ENCODE measurements at places on chromosomes 4 and X.

DNA sequence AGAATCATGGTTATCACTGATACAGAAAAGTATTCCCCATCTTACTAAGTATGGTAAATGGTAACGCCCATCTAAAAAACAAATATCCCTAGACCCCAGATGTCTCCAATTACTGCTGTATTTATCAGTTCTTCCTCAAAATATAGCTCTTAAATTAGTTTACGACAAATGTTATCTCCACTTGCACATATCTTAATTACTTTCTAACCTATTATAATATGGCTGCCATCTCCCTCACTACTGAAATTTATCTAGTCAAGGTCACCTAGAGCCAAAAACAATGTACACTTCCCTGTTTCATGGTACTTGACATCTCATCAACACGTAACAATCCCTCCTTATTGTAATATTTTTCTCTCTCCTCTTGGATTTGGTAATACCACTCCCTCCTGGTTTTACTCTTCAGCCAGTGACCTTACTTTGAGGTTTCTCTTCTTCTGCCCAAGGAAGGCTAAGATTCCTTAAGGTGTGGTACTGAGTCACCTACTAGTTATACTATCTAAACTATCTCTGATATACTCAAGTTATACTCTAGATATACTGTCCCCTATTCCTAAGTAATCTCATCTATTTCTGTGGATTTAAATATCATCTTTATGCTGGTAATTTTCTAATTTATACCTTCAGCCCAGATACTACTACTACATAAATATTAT lies 8.6 kb downstream of the LCORL start:
- no peak for DNase-seq

DNA sequence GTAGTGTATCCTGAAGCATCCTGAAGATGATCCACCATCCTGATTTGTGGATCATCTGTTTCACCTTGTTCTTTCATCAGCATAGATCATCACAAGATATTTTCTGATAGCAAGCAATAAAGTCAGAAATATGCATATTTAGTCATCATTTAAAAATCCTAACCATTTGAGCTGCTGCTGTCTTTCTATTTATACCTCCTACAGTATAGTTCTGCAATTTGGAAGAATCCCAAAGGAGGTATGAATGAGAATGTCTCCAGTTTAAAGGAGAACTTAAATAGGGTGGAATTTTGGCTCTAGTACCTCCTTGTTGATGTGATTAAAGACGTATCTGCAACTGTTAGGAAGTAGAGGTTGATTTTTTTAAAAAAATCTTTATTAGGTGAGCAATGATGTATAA lies 7.6 kb downstream of the SLC25A14 start:
- DNase-seq: no peak

DNA sequence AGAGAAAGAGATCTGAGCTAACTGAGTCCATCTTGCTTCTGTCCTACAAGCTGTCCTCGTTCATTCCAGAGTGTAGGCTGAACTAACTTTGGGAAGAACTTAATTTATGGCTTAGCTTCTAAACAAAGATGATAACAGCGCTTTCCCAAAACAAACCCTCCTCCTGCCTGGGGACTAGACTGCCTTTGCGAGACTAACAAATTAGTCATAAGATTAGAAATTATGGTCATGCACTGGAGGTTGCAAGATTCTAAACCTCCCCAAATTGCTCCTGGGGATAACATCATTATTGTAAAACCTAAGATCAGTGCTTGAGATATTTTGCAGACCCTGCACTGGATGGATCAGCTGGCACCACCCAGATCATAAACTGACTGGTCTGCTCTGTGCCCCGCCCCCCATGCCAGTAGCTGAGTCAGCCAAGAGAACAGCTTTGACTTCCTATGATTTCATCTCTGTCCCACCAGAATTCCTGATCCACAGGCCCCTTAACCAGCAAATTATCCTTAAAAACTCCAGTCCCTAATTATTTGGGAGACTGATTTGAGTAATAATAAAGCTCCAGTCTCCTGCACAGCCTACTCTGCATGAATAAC lies 883.3 kb downstream of the TRIML1 start:
- DNase-seq: no peak

- no peak for DNase-seq
Observed at GRCh38 chr4:55865228-55865806, 11.9 kb downstream of the EXOC1 start.

DNA sequence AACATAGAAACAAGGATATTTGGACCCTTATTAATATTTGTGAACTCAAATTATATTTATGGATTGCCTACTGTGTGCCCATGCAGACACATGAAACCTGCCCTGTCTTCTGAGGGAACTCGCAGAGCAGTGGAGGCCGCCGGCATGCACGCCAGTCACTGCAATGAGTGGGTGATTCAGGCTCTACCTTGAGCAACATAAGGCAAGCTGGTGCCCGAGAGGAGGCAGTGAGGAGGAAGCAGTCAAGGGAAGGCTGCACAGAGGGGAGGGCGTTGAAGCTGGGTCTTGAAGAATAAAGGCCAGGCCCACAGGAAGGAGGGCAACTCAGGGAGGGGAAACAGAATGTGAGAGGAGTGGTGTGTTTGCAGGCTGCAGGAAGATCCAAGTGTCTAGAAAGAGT lies 52.8 kb downstream of the PPEF2 start:
- DNase-seq: no peak

- no peak for DNase-seq
Observed at GRCh38 chr4:139532947-139533346, 23.1 kb downstream of the SETD7 start.

DNA sequence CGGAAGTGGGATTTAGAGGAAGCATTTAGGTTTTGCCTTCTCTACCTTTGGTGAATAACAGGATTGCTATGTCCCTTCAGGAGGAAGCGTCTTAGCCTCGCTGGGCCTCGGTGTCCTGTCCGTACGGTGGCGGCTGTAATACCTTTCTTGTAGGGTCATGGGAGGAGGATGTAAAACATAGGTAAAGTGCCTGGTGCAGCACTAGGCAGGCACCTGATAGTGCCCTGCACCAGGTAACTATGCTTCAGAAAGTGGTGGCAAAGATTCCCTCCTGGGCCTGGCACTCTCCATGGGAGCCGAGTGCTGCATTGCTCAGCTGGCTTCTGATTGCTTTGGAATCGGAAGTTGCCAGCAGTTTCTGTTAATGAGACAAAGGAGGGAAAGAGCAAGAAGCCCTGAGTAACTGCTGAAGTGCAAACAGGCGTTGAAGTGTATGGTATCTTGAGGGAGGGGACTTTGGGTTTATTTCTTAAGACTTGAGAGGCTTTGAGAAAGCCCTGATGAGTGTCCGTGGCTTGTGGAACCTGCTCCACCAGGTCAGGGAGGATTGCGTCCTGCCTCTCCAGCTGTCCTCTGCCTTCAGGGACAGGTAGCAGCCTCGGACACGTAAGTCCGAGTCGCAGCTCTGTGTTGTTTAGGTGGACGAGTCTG lies 45.8 kb downstream of the TBC1D14 start:
- no peak for DNase-seq

DNA sequence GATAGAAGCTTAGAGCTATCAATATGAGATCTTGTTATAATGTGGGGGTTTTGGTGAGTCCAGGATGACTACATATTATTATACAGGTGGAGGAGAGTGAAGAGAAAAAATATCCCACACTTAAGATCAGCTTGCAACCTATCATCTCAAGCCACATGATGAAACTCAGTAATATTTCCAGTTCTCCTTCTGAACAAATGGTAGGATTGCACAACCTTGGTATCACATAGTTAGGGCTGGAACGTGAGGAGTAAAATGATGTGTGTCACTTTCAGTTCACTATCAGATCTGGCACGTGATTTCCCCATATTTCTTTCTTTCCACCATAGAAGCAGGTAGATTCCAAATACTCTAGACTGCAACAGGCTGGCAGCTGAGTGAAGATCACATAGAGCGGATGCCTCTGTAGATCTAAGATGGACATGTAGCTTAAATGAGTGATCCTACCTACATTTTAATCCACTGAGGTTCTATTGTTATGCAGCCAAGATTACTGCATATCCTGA lies 150.6 kb upstream of the ANKRD50 start:
- DNase-seq: no peak

- DNase-seq: no peak
Observed at GRCh38 chr4:83662204-83662603, 126.3 kb downstream of the GPAT3 start.

DNA sequence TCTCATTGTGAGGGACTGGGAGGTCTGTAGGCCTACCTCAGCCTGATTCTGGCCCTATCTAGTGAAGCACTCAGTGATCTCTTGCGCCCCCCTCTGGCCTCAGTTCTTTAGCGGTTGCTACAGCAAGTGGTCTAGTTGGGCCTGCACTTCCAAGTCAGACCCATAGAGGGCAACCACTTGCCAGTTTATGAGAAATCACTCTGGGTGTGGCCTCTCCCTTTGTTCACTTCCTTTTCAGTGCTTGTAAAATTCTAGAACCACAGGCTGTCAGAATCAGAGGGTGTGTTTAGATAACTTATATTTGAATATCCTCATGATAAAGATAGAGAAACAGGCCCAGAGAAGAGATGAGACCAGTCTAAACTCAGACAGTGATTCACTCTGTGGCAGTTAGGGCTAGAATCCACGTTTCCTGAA lies 60.9 kb upstream of the LAS1L start:
- DNase-seq: peak; percentile 93

DNA sequence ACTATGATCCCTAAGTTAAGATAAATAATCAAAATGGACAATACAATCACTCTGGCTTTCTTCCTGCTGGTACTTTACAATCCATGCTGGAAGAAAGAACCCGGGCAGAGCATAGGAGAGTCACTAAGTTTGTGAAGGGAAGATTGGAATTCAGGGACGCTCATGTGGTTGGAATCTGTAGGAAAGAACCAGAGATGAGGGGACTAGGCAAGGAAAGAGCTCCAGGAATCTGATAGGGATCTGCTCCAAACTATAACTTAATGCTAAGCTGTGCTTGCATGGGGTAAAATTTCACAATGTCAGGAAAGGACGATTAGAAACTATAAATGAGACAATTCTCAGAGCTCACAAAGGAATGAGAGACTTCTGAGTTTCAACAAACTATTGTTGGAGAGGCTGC lies 167.5 kb downstream of the ADGRA3 start:
- no peak for DNase-seq

DNA sequence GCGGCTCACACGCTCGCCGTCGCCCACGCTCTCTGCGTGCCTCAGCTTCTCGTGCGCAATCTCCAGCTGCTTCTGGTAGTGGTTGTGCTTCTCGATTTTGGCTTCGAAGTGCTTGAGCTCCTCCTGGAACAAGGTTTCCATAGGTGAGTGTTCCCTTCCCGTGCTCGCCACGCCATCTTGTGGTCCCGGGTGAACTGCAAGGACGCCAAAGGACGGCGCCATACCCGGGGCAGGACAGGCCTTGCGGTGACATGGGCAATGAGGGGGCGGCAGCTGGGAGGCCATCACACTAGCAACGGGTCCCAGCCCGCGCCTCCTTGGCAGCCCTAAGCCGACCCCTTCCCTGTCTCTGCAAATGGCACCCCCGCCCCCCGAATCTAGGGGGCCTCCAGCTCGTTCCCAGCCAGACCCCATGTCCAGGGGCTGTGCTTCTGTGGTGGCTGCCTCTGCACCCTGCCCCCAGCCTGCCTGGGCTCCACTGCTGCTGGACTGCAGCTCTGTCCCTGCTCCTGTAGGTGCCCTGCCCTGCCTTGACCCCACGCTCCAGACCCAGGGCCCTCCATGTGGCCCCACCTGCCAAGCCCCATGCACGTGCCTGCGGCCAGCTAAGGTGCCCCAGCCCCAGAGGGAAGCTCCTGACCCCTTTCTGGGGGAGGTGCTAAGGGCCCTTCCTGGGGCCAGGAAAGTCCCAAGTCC lies 17.3 kb downstream of the LRPAP1 start:
- no peak for DNase-seq

DNA sequence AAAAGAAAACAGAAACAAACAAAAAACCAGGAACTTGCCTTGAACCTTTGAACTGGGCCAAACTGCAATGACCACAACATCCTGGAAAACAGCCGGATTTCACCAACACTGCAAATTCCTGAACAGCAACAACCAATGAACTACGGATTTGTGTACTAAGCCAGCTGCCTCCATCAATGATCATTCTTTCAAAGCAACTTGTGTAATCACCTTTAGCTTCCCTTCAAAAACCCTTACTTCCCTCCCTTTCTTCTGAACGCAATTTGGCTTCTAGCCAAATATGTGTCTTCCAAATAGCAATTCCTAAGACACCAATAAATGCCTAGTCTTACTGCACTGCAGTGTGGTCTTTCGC lies 98.5 kb upstream of the FAM47C start:
- DNase-seq: no peak

- DNase-seq: no peak
Observed at GRCh38 chr4:20591571-20591970, 108.7 kb upstream of the PACRGL start.

- DNase-seq: no peak
Observed at GRCh38 chr4:126687655-126688358, 945.0 kb upstream of the INTU start.

GRCh38 chr4:182240161-182241130 lies 2.8 kb upstream of the TENM3 start:
- DNase-seq: no peak

- no peak for DNase-seq
Observed at GRCh38 chr4:3371033-3372001, 70.5 kb upstream of the HGFAC start.

- no peak for DNase-seq
Observed at GRCh38 chrX:3599802-3600430, 113.5 kb downstream of the PRKX start.

DNA sequence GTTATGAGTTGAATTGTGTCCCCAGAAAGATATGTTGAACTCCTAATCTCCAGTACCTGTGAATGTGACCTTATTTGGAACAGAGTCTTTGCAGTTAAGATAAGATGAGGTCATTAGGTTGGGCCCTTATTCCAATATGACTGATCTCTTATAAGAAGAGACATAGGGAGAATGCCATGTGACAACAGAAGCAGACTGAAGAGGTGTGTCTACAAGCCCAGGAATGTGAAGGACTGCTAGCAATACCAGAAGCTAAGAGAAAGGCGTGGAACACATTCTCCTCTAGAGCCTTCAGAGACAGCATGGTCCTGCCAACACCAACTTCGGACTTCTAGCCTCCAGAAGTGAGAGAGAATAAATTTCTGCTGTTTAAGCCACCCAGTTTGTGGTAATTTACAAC lies 22.5 kb upstream of the USP27X start:
- no peak for DNase-seq

GRCh38 chrX:153032397-153033118 lies 23.7 kb upstream of the PNMA3 start:
- peak; percentile 52 for DNase-seq

DNA sequence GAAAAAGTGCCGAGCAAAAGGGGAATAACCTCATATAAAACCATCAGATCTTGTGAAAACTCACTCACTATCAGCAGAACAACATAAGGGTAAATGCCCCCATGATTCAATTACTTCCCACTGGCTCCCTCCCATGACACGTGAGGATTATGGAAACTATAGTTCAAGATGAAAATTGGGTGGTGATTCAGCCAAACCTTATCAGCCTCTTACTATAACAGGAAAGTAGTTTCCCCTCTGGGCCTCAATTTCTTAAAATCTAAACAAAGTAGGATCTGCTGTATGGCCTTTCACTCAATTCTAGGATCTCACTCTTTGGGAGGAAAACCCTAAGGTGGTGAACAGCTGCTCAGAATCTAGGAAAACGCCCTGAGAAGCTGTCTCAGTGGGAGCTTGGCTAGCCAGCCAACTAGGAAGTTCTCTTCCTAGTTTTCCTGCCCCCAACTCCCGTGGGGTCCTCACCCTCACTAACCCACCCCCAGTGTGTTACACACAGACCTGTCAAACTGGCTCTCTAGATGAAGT lies 1017.1 kb upstream of the HS3ST1 start:
- DNase-seq: no peak

Data from T-helper 9 cell (primary cell).